ENCODE measurements at places on chromosomes 7 and 10.

GRCh38 chr10:106255111-106255678 is 909.3 kb downstream of the SORCS1 start:
- no peak for DNase-seq

DNA sequence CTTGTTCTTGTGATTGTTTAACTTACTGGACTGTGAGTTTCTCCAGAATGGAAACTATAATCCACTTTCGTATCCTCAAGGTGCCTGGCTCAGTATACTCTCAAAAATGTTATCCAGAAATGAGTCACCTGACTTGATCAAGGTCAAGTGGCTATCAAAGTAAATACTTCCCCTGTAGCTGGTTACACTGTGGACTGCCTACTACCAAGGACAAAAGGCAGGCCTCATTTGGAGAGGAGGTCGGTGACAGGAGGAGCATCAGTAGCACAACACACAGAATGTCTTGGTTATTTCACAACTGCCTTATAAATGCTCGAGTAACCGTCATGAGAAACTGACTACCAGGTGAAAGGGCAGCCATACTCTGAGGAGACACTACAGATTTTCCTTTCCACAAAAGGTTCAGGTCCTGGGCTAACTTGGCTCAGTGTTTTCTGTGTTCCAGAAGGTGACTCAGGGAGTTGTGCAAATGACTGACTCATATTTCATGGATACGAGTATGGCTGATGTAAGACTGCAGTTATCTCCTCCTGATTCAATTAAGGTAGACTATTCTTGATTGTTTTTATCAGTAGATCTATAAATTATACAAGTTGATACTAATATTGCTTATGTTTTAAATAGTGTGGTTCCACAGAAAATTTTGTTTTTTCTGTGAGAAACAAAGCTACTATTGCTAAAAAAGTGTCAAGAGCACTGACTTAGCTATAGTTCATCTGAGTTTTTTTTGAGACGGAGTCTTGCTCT is 4.2 kb upstream of the CCNY start:
- DNase-seq = no peak

GRCh38 chr7:158740013-158740656 is 35.5 kb upstream of the NCAPG2 start:
- DNase-seq = no peak

GRCh38 chr10:90561666-90562065 is 296.2 kb downstream of the HTR7 start:
- DNase-seq = no peak

DNA sequence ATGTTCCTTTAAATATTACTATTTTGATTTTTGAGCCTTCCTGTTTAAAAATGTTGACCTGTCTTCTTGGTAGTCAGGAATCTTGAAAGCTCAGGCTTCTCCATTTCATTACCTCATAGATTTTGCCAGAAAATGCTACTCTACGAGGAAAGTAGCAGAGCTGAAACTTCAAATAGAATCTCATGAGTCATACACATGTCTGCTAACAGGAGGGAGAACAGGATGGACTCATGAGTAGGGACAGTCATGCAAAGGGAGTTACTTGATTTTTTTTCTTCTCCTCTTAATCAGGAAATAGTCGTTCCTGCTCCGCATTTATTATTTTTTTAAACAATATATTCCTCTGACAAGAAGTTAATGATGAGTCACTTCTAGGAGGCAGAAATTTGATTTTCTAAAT is 37.0 kb upstream of the MINDY3 start:
- no peak for DNase-seq

GRCh38 chr10:15824498-15824897 is 35.8 kb downstream of the MINDY3 start:
- DNase-seq = no peak

GRCh38 chr10:131948501-131948900 is 33.2 kb downstream of the BNIP3 start:
- no peak for DNase-seq

- no peak for DNase-seq
Observed at GRCh38 chr7:51327287-51327717, 10.7 kb upstream of the COBL start.

- no peak for DNase-seq
Observed at GRCh38 chr7:128934361-128935341, 3.1 kb upstream of the IRF5 start.

- DNase-seq = no peak
Observed at GRCh38 chr10:28492116-28492920, 40.6 kb upstream of the WAC start.

DNA sequence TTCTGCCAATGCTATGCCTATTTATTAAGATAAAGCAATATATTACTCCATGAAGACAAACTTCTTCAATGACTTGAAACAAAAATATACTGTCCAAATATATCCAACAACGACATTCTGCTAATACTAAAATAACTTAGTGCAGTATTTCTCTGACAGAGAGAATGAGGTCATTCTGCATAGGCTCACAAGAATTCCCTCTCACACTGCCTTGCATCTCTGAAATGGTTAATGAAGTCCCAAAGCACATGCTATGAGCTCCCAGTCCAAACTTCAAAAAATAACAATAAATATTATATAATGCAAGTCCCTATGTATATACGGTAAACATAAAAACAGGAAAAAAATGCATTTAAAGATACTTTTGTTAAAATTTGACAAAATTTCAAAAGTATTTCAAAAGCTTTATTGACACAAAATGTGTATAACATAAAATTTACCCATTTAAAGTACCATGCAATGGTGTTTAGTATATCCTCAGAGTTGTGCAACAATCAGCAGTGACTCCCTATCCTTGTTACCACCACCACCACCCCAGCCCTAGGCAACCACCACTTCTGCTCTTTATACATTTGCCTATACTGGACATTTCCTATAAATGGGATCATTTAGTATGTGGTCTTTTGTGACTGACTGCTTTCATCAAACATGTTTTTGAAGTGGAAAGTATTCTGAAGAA is 27.6 kb downstream of the CHCHD3 start:
- no peak for DNase-seq

All from activated CD8-positive, alpha-beta memory T cell treated with anti-CD3 and anti-CD28 coated beads, Interleukin-2, amount 50 U/mL, for 4 hours (primary cell).